ENCODE measurements at places on chromosomes 1 and 21.

- DNase-seq: no peak
Measured at GRCh38 chr1:65449214-65449823, 28.9 kb downstream of the LEPR start.

DNA sequence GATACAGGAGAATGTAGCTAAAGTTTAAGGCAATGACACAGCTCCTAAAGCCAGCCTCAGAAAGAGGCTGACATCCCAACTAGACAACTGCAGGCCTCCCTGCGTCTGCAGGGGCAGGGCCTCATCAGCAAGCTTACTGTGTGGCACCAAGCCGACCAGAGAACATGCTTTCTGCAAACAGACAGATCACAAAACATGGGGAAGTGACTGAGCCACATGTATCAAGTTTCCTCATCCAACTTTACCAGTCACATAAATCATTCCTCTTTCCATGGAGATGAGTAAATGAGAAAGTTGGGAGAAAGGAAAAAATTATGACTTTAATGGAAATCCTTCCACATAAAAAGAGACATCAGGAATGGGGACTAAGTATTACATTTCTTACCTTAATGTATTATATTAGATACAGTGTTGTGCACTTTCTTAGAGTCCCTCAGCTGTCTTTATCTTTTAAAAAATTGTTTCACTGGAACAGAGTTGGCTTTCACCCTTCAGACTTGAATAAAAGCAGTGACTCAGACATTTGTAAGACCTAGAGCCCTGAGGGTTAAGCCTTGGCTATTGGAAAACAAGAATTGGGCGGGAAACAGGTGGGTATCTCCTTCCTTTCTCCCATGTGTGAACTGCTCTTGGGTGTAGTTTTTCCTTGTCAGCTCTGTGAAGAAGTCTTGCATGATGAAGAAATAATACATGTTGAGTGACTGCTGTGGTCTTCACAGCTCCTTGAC is 305.7 kb upstream of the SNX7 start:
- no peak for DNase-seq

DNA sequence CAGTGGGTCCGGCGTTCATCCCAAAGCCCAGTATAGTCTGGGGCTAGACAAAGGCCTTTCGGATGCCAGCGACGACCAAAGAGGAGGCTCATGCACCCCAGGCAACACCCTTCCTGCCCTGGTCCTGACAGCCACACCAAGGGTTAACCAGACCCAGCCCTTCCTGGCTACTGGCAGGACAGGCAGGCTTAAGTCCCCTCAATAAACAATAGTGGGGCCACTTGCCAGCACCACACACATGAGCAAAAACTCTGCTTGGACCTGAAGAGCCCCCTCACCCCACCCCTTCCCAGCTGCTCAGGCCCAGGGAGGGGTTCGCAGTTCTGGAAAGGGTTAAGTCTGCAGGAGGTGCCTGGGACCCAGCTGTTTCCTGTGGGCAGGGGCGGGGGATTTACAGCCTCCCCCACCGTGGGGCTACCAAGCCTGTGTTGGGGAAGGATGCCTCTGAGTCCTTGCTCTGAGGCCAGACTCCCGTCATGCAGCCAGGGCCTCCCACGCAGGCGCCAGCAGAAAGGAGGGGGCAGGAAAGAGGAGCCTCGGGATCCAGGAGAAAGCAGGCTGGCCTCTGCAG is 18.2 kb downstream of the PHLDA3 start:
- DNase-seq: no peak

DNA sequence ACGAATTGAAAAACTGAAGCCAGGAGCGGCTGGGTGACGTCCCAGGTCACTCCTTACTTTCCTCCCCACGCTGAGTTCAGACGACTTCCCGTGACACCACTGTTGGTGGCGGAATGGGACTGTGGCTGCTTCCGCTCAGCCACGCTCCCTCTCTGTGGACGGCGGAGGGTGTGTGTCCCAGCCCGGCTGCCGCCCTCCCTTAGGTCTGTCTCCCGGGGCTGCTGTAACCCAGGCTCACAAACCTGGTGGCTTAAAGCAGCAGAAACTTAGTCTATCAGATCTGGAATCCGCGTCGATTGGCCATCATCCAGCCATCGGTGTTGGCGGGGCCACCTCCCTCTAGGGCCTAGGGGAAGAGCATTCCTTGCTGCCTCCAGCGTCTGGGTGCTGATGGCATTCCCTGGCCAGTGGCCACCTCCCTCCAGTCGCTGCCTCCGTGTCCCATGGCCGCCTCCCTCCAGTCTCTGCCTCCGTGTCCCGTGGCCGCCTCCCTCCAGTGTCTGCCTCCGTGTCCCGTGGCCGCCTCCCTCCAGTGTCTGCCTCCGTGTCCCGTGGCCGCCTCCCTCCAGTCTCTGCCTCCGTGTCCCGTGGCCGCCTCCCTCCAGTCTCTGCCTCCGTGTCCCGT is 17.5 kb downstream of the TRPM2 start:
- no peak for DNase-seq

- DNase-seq: no peak
Measured at GRCh38 chr1:181100015-181100905, 11.8 kb downstream of the IER5 start.

GRCh38 chr1:118944133-118944532 is 44.0 kb downstream of the TBX15 start:
- no peak for DNase-seq

DNA sequence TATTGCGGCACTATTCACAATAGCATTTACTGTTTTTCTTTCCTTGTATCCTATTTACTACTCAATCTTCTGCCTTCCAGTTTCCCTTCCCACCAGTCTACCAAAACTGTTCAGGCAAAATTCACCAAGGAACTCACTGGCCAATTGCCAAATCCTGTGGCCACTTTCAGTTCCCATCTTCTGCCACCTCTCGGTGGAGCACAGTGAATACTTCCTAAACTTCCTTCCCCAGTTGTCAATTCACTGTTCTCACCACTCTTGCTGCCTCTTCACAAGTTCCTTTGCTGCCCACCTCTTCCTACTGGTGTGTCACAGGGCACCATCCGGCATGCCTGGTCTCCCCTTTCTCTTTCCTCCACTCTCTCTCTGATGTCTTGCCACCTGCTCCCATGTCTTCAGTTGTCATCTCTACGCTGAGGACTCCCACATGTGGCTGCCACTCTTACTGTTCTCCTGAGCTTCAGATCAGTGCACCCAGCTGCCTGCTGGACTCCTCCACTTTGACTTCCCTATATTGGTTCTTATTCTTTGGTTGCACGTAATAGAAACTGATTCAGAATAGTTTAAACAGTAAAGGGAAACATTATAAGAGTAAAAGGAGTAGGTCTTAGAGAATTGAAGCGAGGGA is 114.4 kb downstream of the PIK3R3 start:
- DNase-seq: no peak

DNA sequence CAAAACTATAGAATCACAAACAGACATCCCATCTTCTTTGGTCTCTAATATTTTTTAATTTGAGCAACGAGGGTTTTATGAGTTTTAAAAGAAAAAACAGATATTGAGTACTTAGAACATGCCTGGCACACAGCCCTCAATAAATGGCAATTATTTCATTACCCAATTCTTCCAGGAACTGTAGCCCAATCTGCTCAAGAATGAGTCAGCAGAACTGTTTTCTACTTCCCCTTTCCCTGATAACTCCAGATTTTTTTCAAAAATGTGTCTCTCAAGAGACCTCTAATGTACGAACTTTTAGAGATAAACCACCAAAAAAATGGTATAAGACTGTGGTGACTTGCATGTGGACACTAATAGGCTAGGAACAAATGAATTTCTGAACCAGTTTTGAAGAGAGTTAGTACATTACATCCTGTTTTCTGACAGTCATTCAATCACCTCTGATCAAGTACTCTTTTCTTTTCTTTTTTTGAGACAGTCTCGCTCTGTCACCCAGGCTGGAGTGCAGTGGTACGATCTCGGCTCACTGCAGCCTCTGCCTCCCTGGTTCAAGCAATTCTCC is 11.5 kb downstream of the ABL2 start:
- DNase-seq: no peak

- DNase-seq: no peak
Measured at GRCh38 chr1:28328228-28328648, 602 bp upstream of the MED18 start.

GRCh38 chr1:78304341-78304740 is 186.4 kb upstream of the PTGFR start:
- DNase-seq: no peak

- DNase-seq: no peak
Measured at GRCh38 chr1:1058921-1059493, 15.1 kb downstream of the RNF223 start.

DNA sequence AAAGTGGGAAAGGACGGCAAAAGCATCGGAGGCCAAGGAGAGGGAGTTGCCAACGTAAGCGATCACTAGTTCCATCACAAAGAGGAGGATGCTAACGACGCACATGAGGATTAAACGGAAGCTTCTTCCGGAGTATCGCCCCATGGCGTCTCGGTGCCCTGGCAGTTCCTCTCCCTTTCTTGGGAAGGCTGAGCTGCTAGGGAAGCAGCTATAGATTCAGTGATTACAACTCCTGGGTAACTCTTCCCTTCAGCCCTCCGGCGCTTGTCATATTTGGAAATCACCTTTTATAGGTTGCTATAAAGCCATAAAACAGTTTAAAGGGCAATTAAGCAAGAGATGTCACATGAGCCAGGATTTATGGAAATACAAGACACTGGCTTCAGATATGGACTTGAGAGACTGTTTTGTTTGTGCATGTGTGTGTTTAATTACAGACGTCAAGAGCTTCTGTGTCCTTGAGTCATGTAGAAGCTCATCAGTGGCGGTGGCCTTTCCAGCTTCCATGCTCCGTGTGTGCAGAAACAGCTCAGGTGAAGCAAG is 30.6 kb upstream of the SLC30A10 start:
- no peak for DNase-seq

GRCh38 chr1:41792485-41792770 is 126.3 kb downstream of the HIVEP3 start:
- no peak for DNase-seq

DNA sequence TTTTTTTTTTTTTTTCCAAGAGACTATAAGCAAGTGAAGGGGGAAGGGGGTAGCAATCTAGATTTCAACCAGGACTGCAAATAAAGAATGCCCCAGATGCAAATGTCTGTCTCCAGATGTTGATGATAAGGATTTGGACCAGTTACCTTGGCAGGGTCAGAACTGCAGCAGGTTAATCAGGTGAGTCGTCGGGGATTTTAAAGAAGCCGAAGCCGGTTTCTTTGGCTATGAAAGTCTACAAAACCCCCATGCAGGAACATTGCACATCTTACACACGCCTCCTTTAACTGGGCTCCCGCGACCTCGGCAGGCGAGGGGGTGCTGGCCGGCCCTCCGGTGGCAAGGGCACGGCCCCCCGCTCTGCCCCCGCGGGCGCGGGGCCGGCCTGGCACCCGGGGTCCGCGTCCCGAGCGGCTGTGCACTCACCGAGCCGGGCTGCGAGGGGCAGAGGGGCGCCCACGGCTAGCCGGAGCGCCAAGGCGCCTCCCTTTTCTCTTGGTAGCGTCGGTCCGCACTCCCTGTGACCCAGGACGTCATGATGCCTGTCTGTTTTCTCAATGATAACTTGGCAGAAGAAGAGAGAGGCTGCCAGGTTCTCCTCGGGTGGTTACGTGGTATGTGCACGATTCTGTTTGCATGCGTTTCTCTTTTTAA is 366.3 kb upstream of the ESRRG start:
- peak; percentile 70 for DNase-seq

- no peak for DNase-seq
Measured at GRCh38 chr1:200561856-200562214, 58.7 kb downstream of the KIF14 start.

DNA sequence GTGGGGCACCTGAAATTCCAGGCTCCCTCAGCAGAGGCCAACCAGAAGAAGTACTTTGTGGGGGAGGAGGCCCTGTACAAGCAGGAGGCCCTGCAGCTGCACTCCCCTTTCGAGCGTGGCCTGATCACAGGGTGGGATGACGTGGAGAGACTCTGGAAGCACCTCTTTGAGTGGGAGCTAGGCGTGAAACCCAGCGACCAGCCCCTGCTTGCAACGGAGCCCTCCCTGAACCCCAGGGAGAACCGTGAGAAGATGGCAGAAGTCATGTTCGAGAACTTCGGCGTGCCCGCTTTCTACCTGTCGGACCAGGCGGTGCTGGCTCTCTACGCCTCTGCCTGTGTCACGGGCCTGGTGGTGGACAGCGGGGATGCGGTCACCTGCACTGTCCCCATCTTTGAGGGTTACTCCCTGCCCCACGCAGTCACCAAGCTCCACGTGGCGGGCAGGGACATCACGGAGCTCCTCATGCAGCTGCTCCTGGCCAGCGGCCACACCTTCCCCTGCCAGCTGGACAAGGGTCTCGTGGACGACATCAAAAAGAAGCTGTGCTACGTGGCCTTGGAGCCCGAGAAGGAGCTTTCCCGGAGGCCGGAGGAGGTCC is 634 bp downstream of the ACTRT2 start:
- no peak for DNase-seq

DNA sequence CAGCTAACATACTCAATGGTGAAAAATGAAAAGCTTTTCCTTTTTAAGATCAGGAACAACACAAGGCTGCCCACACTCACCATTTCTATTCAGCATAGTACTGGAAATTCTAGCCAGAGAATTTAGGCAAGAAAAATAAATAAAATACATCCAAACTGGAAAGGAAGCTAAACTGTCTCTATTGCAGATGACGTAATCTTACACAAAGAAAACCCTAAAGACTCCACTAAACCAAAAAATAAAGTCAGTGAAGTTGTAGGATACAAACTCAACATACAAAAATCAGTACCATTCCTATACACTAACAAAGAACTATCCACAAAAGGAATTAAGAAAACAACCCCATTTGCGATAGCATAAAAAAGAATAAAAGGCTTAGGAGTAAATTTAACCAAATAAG is 181.2 kb downstream of the BRINP3 start:
- DNase-seq: no peak

GRCh38 chr1:161082996-161083747 is 6.2 kb downstream of the NECTIN4 start:
- DNase-seq: no peak

- DNase-seq: peak; percentile 50
Measured at GRCh38 chr1:155044812-155045657, 6.1 kb upstream of the ADAM15 start.

GRCh38 chr1:35554266-35555211 is 2.7 kb downstream of the KIAA0319L start:
- peak; percentile 15 for DNase-seq

DNA sequence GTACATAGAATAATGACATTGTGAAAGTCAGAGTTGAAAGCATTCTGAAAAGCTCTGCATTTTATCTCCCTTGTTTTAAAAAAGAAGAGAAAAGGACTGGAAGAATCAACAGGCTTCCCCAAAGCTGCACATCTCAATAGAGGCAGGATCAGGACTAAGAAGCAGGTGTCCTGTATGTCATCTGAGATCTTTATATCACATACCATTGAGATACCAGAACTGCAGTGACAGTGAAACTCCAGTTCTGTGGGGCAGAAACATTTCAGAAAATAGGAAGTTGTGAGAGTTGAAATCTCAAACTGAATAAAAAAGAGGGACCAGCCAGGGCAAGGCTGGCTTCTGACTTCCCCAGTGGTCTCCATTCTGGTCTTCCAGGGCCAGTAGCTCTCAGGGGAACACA is 33.0 kb upstream of the SH2D1B start:
- no peak for DNase-seq

DNA sequence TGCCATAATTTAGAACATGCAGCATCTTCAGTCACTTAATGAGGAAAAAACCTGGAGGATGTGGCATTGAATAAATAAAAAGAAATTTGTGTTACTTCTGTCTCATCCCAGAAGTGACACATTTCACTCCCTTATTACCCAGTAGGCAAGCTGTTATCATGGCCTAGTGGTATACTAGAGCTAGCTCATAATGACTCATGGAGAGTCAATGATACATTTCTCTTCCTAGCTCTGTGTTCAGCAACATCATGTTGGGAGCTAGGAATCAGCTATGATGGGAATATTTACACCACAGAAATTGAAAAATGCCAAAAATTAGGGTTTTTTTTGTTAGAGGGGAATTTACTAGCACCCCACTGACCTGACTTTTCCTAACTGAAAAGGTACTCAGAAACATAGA is 182.7 kb downstream of the HMCN1 start:
- no peak for DNase-seq

All from NCI-H2081 (cell line).